AG04449 (cell line): ENCODE measurements at places on chromosomes 16 and 17.

DNA sequence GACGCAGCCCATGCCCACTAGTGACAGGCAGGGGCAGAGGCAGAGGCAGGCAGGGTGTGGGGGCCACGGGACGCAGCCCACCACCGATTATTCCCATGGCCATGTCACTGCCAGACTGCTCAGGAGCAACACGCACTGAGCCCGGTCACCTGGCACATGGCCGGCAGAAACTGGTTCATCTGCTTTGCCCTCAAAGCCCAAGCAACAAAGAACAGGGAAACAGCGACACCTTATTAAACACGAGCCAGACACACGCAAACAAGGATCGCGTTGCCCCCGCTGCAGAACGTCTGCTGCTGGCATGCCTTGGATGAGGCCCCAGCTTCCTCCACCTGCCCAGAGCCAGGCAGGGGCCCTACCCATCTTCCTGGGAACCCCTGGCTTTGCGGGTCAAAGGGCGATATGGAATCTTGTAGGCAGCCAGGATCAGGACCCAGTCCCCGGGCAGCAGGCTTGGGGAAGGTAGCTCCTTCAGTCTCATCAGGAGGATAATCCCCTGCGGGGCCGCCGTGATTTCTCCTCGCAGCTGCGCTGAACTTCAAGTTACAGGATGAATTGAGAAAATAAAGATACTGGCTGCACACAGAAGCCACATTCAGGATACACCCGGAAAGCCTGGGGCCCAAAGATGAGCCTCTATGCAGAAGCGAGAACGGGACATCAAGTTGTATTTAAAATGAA is 4.8 kb downstream of the TBC1D16 start:
- no peak for DNase-seq

DNA sequence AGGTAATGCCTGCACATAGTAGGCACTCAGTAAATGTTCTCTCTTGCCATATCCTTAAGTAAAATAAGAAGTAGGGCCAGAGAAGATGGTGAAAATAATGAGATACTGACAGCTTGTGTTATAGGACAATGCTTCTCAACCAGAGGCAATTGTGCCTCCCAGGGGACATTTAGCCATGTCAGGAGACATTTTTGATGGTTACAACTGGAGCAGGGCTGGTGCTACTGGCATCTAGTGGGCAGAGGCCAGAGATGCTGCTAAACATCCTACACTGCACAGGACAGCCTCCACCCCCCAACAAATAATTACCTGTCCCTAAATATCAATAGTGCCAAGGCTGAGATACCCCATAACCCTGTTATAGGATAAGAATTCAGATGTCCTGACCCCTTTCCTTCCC is 1.7 kb downstream of the RAD51D start:
- no peak for DNase-seq

DNA sequence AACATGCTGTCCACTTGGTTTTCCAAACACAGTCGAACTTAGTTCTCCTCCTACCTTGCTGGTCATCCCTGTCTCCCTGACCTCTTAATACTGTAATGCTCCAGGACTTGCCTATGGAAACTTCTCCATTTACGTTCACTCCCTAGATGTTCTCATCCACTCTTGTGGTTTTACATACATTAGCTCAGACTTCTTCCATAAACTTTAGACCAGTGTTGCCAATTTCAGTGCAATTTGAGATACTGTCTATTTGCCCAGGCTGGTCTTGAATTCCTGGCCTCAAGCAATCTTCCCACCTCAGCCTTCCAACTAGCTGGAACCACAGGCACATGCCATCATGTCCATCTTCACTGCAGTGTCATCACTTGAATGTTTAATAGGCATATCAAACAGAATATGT is 1.5 kb downstream of the MATCAP1 start:
- DNase-seq, result no peak

DNA sequence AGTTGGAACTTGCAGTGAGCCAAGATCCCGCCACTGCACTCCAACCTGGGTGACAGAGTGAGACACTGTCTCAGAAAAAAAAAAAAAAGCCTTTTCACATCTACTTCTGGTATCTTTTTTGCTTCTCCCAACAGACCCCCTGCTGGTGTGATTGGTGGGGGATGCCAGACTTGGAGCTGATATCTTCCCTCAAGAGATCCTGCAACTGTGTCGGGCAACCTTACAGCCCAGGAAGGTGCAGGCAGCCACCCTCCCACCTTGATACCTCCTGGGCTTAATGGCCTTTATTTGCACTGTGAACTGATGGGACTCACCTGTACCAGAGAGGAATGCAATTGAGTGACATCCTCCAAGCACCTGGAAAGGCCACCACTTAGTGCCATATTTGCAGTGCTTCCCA is 142.3 kb downstream of the RGS9 start:
- DNase-seq, result no peak

GRCh38 chr17:28750178-28751047 is 6.6 kb downstream of the TRAF4 start:
- no peak for DNase-seq

DNA sequence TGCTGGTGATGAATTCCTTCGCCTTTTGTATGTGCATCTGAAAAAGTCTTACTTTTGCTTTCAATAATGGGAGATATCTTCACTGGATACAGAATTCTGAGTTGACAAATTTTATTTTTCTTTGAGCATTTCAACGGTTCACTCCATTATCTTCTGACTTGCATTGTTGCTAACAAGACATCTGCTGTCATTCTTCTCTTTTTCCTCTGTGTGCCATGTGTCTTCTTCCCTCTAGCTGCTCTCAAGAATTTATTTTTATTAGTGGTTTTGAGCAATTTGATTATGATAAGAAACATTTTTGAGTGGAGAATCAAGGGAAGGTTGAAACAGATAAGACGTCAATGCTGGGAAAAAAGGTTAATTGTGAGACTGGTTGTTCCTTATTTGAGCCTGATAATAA is 471.8 kb downstream of the CDH13 start:
- no peak for DNase-seq

GRCh38 chr16:86892509-86892908 is 314.2 kb downstream of the FOXL1 start:
- DNase-seq, result no peak

DNA sequence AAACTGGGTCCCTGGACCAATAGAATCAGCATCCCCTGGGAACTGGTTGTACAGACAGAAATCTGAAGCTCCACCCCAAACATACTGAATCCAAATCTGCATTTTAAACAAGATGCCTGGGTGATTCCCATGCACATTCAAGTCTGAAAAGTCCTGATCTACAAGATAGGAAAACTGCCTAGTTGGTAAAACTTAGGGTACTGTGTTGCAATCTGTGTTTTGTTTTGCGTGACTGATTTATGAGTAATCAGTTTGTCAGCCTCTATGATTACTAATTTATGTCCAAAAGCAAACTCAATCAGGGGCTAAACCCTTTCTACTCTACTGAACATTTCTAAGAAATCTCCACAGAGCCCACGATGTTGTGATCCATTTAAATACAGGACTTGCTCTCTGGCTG is 103.8 kb downstream of the YPEL2 start:
- DNase-seq, result no peak

DNA sequence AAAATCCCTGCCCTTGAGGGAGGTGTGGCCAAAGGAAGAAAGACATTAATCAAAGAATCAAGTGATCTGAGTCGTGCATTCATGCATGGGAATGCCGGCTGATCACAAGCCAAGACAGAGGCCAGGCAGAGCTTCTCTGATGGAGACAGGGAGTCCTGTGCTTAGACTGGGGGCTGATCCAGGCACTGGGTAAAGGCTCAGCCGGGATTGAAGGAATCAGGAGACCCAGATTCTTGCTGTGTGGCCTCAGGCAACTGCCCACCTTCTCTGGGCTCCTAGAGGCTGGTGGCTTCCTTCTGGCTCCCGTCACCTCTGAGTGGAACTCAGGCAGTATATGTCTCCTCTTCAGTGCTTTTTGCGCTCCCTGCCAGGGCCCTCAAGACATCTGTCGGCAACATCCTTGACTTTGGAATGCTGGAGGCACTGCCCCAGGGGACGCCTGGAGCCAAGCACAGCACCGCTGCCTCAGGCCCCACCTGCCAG is 17.7 kb downstream of the RAI1 start:
- DNase-seq, result no peak

DNA sequence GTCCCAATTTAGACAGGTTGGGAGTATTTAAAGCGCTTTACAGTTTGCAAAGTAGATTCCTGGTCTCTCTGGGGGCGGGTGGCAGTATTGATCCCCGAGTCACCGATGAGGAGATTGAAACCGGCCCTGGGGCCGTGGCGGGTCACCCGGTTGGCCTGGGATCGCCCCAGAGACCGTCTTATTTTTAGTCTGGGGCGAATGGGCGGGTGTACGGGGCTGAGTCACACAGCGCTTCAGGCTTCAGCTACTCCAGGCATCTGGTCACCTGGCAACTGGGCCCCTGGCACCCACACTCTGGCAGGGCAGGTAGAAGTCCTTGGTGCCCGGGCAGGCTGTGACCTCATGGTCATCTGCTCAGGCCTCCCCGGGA is 669 bp downstream of the MIEF2 start:
- no peak for DNase-seq
